Endothelial cell of umbilical vein (primary cell): ENCODE measurements at places on chromosomes 5 and 9. TPM values are rescaled to one million over a fixed set of nuclear protein-coding genes. Genes with fewer than 3 reads are reported as not detected.

The PCDHAC2 gene
- 0.90 and 1.00 TPM in 2 replicates for total RNA-seq

DNA sequence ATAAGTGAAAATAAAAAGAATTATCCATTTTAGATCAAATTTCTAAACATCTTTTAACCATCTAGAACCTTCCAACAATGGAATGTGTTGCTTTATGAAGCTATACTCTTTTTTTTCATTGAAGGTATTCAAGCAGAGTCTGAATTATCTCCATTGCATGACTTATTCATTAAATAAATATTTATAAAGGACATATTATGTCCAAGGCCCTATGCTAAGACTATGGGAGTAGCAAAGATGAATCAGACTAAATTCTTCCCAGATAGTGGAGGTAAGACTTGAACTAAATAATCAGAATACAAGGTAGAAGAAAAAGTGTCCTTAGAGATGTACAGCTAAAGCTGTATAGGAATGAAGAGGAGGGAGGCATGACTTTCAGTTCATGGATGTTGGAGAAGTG lies 215.5 kb upstream of the RGMB start:
- H3K4me3 ChIP-seq: no peak overlapping the region
- no peaks in the 10 kb centered on the region for H3K27me3 ChIP-seq
- H3K4me1 ChIP-seq: no peaks in the 10 kb centered on the region

DNA sequence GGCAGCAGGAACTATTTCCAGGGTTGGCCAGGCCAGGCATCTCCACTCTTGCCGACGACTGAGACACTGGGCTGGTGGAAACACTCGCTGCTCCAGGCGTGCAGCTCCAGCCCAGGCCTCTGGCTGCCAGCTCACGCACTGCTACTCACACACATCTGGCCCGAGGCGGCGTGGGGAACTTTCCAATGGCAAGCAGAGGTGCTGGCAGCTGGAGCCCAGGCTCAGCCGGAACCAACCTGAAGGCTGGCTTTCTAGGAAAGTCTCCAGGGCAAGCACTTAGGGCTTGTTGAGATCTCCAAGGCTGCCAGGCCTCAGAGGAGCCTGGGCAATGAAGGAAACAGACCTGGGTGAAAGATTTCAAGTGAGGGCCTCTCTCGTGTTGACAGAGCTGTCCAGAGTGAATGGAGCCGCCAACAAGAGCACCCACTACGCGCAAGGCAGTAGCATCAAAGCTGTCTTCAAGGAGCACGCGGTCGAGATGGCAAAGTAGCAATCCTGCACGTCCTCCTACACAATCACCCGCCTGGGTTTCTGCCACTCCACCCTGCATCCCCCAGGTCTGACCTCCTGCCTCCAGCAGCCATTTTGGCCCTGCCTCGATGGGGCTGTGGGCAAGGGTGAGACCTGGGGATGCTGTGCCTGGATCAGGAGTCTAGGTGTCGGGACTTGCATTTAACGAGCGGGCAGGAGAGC lies 14.4 kb downstream of the SH3PXD2B start:
- no peak for DNase-seq
- no peak overlapping the region for H3K4me3 ChIP-seq
- peaks cover 35% of the 10 kb centered on the region for H3K4me1 ChIP-seq
- no peaks in the 10 kb centered on the region for H3K27me3 ChIP-seq

DNA sequence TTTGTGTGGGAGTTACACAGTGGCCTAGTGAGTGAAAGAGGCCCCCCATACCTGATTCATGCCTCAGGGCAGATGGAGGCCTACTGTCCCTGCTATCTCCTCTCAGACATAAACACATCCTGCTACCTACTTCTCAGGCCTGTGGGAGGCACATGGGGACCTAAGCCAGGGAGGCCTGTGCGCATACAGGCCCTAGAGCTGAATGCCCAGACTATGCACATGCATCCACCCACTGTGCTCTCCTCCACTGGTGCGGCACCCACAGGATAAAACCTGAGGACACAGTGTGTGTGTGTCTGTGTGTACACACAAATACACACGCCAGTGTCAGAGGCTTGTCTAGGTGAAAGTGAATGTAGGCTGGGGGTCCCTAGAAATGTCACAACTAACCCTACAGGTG lies 1.4 kb downstream of the PAX5 start:
- H3K36me3 ChIP-seq: no peaks in the 10 kb centered on the region
- H3K27ac ChIP-seq: no peak overlapping the region
- peaks cover 100% of the 10 kb centered on the region for H3K27me3 ChIP-seq
- peaks cover 19% of the 10 kb centered on the region for H3K4me1 ChIP-seq

The ACOT12 gene
- not detected in 2 replicates for total RNA-seq

DNA sequence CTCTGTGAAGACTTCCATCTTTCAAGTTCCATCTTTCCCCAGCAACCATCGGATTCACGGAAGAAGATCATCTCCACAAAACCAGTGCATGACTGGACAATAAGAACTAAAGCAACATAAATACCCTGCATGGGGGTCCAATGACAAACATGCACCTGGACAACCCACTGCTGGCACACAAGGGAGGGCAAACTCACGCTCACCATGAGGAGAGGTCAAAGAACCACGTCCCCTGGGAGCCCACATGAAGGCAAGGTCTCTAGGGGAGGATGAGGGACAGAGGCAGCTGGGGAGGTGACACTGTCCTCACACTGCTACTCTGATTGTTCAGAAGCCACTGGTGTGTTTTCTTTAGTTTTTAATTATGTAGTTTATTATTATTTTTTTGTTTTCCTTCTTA lies 190.8 kb downstream of the MED10 start:
- no peak overlapping the region for H3K4me3 ChIP-seq
- DNase-seq: no peak
- no peaks in the 10 kb centered on the region for H3K27me3 ChIP-seq
- H3K27ac ChIP-seq: no peak overlapping the region
- H3K36me3 ChIP-seq: no peaks in the 10 kb centered on the region
